Thymus (tissue), 14 donors: ENCODE measurements at places on chromosomes 5 and 9. TPM values are rescaled to one million over a fixed set of nuclear protein-coding genes. Genes with fewer than 3 reads are reported as not detected.

- H3K36me3 ChIP-seq = peaks cover 2% of the 10 kb centered on the region
- no peak overlapping the region for H3K27ac ChIP-seq
- DNase-seq = no peak
- no peaks in the 10 kb centered on the region for H3K4me1 ChIP-seq
- H3K27me3 ChIP-seq = no peaks in the 10 kb centered on the region
These were observed 31.9 kb downstream of the CCDC125 start for GRCh38 chr5:69300537-69301203.

The SLC34A3 gene
- total RNA-seq = not detected

DNA sequence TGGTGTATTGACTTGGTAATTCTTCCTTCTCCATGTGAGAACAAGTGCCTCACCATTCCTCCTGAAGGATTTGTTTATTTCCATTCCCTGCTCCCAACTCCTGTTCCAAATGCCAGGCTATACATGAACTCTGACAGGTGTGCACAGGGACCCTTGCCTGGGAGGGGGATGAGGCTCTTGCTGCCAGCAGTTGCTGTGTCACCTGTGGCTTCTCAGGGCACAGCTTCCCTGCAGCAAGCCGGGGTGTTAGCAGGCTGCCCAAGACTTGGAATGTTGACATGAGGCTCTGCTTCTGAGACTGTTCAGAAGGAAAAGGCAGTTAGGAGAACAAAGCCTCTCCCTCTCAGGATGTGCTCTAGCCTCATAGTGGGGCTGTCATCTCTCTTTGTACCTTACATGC lies 131.3 kb downstream of the DOCK2 start:
- DNase-seq = no peak
- no peaks in the 10 kb centered on the region for H3K4me1 ChIP-seq
- H3K4me3 ChIP-seq = no peak overlapping the region
- no peaks in the 10 kb centered on the region for H3K27me3 ChIP-seq

The SNCAIP gene
- total RNA-seq = 5.2 TPM

The COX7C gene
- total RNA-seq = 711 TPM

DNA sequence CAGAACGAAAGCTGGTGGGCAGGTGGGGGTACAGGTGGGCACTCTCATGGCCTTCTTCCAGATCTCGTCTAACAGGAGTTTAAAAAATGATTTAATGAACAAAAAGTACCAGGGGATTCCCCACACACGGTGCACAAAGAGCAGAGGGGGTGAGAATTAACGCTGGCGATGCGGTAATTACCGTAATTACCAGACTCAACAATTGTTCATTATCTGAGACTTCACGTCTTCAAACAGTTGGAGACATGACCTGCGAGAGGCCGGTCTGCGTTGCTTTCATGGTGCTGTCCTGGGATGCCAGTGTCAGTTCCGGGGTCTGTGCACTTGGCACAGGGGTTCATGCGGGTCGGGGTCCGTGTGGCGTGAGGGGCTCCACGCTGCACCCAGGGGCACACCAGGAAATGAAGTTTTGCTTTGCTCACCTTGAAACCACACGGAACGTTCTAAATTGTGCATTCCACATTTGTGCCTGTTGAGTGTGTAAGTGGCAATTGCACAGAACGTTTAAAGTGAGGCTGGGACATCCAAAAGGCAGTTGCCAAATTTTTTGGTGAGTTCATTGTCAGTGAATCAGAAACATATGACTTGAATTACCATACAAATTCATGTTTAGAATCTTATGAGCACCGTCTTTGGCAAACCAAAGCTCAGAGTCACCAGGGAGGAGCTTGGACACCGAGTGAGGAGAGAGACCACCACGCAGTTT lies 256.4 kb upstream of the IRX1 start:
- H3K4me1 ChIP-seq = no peaks in the 10 kb centered on the region
- DNase-seq = no peak
- no peaks in the 10 kb centered on the region for H3K36me3 ChIP-seq
- H3K4me3 ChIP-seq = no peak overlapping the region

The GABRA1 gene
- total RNA-seq = 2.7 TPM

DNA sequence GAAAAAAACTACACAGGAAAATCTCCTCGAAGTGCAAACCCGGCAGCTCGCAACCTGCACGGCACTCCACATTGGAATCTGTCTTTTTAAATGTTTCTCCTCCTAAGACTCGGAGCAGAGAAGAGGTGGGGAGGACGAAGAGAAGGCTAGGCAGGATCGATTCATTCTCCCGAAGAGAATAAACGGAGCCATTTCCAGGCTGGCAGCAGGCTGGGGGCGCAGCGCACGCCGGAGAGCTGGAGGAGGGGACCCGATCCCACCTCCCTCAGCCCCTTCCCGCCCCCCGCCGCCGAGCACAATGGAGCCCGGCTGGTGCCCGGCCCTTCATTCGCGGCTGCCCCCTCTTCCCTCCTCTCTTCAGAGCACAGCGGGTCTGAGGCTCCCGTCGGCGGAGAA lies 628 bp downstream of the HOMER1 start:
- peak overlapping the region; percentile 83 for H3K4me3 ChIP-seq
- H3K27me3 ChIP-seq = peaks cover 29% of the 10 kb centered on the region
- peaks cover 10% of the 10 kb centered on the region for H3K4me1 ChIP-seq
- H3K36me3 ChIP-seq = no peaks in the 10 kb centered on the region
- no peak for DNase-seq
- H3K27ac ChIP-seq = no peak overlapping the region
